ENCODE measurements at places on chromosomes 16 and 17.

DNA sequence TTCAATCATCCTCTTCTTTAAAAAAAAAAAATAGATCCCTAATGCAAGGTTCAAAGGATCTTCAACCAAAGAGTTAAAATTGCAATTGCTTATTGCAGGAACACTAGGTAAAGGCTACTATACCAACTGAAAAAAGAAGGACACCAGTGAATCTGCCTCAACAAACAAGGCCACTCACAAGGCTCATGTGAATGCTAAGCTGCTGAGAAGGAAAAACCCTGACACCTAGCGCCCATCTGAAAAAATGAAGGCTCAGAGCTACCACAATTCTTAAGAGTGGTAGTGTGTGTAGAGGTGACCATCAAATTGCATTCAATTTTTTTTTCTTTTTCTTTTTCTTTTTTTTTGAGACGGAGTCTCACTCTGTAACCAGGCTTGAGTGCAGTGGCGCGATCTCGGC, 201.6 kb upstream of the C17orf78 start:
- DNase-seq = peak; percentile 14

- no peak for DNase-seq
These were observed 453 bp downstream of the MMP25 start for GRCh38 chr16:3046641-3047386.

DNA sequence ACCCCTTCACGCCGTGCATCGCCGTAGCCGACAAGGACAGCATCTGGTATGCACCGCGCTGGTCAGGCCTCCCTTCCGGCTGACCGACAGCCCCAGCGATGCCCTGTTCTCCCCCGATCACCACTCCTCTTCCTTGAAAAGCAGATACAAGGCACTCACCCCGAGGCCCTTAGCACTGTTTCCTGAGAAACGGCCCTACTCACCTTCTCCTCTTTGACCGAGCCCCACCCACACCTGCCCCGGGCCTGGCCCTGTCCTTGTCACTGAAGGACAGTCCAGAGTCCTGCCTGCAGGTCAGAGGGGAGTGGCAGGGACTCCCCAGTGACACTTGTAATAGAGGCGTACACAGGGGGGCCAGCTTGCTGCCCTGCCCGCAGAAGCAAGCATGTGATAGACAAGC, 45.9 kb upstream of the CHMP6 start:
- DNase-seq = no peak

DNA sequence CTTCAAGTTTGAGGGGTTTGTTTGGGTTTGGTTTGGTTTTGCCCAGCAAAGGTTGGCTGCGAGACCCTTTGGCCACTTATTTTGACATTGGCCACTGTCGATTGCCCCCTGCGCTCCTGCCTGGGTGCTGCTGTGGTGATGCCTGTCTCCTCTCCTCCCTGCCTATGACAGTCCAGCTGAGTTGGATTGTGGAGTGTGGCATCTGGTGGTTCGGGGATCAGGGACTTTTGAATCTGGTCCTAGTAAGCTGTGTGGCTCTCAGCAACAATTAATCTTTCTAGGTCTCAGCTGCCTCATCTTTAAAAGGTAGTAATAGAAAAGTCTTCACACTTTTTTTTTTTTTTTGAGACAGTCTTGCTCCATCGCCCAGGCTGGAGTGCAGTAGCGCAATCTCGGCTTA, 27.1 kb downstream of the CDK5RAP3 start:
- no peak for DNase-seq

DNA sequence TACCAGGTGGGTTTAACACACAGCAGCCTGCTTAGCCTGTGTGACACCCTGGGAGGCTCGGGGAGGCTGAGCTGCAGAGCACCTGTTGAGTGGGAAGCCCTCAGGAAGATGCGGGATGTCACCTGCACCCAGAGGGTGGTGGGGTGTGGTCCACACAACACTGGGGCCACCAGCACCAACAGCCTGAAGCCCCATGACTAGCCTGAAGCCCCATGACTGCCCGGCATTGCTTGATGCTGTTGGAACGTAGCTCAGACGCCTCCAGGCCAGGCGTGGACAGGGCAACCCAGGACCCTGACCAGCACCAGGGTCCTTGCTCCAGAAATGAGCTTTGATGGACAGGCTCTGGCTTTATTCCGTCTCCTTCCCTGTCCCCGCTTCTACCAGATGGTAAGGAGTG, 76.3 kb upstream of the ZNF469 start:
- DNase-seq = no peak

- DNase-seq = no peak
These were observed 42.7 kb upstream of the SDK2 start for GRCh38 chr17:73686961-73687360.

GRCh38 chr17:65664266-65664665, 102.8 kb upstream of the AXIN2 start:
- DNase-seq = no peak

DNA sequence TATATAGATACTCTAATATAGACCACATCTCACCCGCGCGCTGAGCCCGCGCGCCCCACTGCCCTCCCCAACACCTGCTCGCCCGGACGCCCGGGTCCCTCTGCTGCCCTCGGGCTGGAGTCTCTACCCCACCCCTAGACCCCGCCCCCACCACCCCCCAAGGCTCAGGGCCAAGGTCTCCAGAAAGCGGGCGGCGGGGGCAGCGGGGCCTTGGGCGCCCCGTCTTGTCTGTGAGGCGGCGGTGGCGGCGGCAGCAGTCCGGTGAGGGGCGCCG, 2.6 kb downstream of the HES7 start:
- no peak for DNase-seq

GRCh38 chr16:50305441-50306061, 39.2 kb downstream of the ADCY7 start:
- DNase-seq = no peak

DNA sequence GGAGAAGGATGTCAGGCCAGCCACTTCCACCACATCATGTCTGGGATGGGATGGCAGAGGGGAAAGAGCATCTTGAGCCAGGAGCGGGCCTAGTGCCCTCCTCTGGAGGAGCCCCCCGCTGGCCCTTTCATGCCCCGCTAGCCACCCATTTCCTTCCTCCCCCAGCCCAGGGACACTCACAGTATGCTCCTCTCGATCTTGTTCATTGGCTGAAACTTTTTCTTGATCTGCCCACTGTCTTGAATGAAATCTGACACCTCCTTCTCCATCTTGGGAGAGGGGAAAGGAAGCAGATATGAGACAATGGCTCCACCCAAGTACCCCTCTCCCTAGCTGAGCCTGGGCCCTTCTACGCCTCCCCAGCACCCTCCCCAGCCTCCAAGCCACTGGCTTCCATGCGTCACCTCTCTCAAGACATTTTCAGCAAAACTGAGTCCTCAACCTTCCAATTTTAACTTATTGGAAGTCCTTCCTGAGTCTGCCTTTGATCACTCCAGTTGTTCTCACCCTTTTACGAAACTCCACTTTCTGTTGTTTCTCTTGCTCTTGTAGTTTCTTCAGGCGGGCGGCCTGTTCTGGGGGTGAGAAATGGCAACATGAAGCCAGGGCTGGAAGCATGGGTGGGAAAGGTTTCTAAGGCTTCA, 7.2 kb downstream of the SPAG7 start:
- no peak for DNase-seq

GRCh38 chr16:47779201-47780016, 318.3 kb downstream of the PHKB start:
- peak; percentile 10 for DNase-seq

DNA sequence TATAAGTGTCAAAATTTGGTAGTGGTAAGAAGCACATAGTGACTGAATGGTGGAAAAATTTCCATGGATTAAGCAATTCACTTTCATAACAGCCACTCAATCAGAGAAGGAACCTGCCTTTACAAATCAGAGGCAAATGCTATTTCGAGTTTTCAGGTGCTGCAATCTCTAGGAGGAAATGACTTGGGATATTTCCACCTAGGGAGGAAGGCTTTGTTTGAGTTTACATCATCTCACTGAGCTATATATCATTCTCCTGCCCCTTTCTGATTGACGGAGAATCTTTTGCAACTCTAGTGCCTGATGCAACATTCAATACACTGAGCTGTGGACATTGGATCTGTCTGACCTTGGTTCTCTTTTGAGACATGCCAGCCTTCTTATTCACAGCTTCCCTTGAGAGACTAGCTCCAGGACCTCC, 26.3 kb downstream of the MARCHF10 start:
- no peak for DNase-seq

DNA sequence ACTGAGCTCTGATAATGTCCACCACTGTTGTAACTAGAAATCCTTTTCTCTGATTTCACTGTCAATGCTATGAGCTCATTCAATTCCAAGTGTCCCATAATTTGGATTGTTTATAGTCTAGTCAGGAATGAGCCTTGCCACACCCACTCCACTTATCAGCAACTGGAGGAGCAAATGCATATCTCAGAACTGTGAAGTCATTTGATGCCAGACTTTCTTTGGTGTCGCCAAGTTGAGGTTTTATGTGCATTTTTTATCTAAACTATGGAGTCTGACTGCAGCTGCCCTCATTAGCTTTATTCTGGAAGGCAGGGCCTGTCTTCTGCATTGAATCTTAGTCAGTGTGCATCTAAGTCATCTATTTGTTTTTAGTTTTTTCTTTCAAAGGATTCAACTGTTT, 361.3 kb downstream of the PMP22 start:
- no peak for DNase-seq

GRCh38 chr17:17362540-17362930, 59.4 kb downstream of the NT5M start:
- DNase-seq = no peak

DNA sequence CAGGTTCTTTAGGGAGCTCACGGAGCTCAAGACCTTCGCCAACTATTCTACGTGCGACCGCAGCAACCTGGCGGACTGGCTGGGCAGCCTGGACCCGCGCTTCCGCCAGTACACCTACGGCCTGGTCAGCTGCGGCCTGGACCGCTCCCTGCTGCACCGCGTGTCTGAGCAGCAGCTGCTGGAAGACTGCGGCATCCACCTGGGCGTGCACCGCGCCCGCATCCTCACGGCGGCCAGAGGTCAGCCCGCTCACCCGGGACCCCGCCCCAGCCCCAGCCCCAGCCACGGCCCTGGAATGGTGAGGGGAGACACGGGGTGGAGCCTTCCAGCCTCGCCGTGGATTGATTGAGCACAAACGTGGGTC, 13.5 kb downstream of the SARM1 start:
- DNase-seq = no peak

GRCh38 chr17:16945136-16945482, 26.8 kb downstream of the TNFRSF13B start:
- DNase-seq = no peak

GRCh38 chr16:57786632-57787518, 15.4 kb downstream of the KIFC3 start:
- DNase-seq = no peak

DNA sequence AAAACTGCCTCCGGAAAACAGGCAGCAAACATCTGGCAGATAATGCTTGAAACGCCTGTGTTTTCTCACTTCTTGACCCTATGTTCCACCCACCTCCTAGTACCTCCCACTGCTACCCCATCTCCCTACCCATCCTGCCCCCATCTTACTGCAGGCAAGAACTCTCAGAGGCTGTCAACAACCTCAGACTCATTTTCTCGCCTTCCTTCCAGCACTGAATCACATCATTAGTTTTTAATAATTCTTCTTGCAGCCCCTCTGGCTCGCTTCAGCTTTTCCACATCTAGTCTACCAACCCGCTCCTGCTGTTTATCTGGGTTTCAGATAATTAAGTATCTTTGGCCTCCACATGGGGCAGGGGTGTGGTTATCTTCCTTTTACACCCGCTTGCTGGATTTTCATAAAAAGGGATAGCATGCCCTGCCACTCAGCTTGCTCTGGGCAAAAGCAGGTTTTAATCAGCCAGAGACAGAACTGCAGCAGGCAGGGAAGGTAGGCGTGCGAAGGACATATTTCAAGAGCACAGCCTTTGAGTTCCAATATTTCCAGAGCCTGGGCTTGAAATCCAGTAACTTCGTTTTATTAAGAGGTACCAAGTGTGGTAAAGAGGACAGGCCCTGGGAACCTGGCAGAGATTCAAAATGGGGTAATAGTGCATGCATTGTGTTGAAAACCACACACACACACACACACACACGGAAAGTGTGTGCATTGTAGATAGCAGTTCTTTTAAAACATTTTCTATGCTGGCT, 87.5 kb downstream of the BMERB1 start:
- peak; percentile 98 for DNase-seq

DNA sequence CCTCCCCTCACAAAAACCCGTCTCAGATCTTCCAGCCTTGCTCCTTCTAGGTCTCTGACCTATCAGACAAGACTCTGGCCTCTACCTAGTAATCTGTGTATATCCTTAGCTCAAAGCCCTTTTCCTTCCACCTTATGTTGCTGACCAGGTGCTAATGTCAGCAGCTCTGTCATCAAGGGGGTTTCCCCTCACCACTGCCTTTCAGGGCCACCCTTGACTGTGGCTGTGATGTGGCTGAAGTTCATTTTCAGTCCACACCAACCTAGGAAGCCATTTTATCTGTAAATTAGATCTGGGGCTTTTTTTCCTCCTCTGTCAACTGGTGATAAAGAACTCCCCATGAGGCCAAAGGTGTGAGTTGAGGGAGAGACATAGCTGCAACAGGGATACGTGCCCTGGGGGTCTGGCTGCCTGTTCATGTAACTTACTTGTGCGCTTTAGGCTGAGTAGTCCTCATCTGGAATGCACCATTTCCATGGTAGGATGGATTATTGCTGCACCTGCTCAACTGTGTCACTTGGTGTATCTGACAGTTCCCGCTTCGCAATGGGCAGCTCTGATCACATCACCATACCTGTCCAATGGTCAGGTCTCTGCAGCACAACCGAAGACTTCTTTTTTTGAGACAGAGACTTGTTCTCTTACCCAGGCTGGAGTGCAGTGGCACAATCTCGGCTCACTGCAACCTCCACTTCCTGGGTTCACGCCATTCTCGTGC, 14.7 kb upstream of the RUNDC3A start:
- no peak for DNase-seq

DNA sequence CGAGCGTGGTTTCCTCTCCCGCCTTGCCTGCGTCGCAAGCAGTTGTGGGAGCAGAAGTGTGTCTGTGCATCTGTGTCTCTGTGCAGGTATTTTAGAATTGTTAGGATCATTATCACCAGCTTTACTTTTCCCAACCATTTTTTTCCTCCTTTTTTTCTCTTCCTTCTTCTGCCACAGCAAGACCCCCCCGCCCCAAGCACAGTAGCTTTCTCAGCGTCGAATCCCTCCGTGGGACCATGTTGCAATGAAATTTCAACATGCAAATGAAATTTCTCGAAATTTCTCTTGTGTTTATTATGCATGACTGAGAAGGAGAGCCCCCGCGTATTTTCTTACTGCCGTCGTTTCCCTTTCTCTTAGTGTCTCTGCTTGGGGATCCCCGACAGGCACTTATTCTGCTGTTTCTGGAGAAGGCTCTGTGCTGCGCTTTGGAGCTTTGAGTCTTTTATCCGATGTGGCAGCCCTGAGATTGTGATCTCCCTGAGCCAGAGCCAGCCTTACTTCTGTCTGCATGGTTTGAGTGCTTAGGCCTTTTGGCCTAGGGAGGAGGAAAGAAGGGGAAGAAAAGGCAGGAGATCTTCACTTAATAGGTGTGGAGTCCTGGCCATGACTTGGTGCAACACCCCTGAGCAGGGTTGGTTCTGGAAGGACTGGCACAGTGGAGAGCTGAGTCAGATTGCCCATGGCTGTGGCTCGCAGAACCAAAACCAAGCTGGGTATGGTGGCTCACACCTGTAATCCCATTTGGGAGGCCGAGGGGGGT, 5.0 kb downstream of the ARMC7 start:
- DNase-seq = peak; percentile 56

- DNase-seq = peak; percentile 10
These were observed 322.5 kb downstream of the C16orf95 start for GRCh38 chr16:86994651-86995171.

All from hematopoietic multipotent progenitor cell treated with erythropoietin and hydrocortisone succinate and interleukin-3 and kit ligand, for 6 days (in vitro differentiated cells).